ENCODE measurements at places on chromosomes 3 and 15.

- no peak for DNase-seq
These were observed 7.9 kb downstream of the RPL32 start for GRCh38 chr3:12833222-12834161.

DNA sequence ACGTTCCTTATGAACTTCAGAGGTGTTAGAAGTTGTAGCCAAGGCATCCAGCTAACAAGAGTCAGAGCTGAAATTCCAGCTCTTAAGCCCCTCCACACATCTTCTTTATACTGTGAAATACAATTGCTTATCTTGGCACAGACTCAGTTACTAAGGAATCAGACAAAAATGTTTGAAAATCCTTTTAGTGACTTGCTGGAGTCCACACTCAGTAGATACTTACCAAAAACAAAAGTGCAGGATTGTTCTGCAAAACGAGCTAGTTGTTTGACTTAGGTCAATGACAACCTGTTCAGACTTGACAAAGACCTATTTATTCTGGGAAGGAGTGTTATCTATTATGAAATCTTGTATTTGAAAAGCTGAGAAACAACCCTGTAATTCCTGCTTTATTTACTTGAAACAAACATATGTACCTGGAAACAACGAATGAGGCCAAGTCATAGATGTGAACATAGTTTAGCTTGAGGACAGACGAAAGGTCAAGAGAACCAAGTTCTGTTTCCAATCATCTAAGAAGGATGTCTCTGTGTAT, 38.5 kb downstream of the B3GNT5 start:
- DNase-seq = peak; percentile 86

- peak; percentile 41 for DNase-seq
These were observed 476.3 kb downstream of the AGBL1 start for GRCh38 chr15:86555939-86556338.

GRCh38 chr3:44874308-44874707, at the start of gene TGM4:
Gene TGM4, plus strand, starts transcription at chr3:44874608. Its CDS starts 71 bp downstream, at chr3:44874679.
- no peak for DNase-seq

- DNase-seq = no peak
These were observed 407.4 kb downstream of the RSL24D1 start for GRCh38 chr15:54789376-54789775.

GRCh38 chr3:24373198-24373959, 121.3 kb downstream of the THRB start:
- DNase-seq = no peak

DNA sequence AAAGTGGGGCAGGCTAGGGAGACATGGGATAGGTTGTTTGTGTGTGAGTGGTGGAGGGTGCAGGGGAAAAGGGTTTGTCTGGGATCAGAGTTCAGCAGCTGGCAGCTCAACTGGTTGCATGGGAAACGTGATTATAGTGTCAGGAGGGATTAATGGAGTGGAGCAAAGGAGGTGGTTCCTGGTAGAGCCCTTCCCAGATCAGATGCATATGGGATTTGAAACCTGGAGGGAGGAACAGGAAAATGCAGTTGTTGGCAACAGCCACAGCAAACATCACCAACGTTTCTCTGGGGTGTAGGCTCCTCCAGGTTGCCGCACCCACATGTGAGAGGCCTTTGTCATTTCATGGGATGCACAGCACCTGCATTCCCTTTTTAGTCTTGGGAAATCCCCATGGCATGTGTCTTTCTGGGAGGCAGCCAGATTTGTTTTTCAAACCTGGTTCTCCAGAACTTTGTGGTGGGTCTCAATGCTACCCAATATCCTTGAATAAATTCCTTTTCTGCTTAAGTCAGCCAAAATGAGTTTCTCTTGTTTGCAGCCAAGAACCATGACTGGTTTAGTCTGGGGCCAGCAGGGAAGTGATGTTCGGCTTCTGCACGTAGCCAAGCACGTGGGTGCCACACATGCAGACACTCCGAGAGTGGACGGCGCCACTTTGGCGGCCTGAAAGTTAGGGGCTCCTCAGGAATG, 61.3 kb downstream of the BDH1 start:
- DNase-seq = peak; percentile 64

DNA sequence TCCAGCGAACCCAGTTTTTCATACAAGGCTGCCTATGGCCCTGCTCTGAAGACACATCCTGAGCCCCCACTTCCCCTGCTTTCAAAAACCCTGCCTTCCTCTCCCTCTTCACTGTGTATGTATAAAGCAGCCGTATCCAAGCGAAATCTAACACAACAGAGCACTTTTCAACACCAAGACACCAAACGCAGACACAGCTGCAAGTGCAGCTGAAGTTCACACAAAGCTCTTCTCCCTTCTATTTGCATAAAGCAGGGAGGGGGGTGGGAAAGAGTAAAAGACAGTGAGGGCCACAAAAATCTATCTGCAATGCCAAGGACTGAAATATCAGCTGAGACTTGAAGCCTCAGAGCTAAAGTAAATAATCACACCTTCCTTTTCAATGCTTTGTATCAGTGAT, 35.1 kb upstream of the CSPG5 start:
- no peak for DNase-seq

GRCh38 chr3:122443090-122443489, 27.2 kb upstream of the WDR5B start:
- no peak for DNase-seq

GRCh38 chr3:140902791-140903190, 38.8 kb upstream of the SLC25A36 start:
- no peak for DNase-seq

DNA sequence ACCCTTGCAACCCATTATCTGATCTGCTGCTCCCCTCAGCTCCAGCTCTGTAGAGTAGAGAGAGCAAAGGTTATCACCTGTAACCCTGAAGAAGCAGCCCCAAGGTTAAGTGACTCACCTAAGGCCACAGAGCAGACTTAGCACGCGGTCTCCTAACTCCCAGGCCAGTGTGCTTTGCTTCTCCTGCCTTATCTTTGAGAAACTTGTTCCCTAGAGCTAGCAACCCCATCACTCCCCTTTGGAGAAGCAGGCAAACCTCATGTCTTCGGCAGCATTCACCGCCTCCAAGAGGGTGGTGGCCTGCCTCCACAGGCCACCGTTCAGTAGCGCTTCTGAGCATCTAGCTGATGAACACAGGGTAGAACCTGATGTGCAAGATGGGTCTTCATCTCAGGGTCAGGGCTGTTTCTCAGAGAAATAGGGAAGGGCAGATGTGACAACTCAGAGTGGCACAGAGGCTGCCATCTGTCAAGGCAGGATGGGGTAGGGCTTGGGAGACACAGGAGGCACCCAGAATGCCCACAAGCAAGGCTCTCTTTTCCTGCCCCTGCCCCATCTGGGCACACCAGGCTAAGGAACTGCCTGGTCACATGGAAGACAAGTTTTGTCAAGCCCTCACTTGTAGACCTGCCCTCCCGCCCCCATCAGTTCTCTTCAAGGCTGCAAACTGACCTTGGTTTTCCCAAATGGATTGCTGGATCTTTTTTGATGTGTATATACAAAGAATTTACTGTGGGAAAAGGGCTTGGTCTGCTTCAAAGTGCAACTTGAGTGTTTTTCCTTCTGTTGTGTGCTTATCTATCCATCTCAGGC, 34.9 kb upstream of the CLK3 start:
- no peak for DNase-seq

All from epithelial cell of prostate (primary cell).